Fibroblast of skin of right quadriceps (primary cell): ENCODE measurements at places on chromosomes 3 and 15.
A peak's percentile ranks its signal among the peaks of the same experiment; 100 is the strongest.

DNA sequence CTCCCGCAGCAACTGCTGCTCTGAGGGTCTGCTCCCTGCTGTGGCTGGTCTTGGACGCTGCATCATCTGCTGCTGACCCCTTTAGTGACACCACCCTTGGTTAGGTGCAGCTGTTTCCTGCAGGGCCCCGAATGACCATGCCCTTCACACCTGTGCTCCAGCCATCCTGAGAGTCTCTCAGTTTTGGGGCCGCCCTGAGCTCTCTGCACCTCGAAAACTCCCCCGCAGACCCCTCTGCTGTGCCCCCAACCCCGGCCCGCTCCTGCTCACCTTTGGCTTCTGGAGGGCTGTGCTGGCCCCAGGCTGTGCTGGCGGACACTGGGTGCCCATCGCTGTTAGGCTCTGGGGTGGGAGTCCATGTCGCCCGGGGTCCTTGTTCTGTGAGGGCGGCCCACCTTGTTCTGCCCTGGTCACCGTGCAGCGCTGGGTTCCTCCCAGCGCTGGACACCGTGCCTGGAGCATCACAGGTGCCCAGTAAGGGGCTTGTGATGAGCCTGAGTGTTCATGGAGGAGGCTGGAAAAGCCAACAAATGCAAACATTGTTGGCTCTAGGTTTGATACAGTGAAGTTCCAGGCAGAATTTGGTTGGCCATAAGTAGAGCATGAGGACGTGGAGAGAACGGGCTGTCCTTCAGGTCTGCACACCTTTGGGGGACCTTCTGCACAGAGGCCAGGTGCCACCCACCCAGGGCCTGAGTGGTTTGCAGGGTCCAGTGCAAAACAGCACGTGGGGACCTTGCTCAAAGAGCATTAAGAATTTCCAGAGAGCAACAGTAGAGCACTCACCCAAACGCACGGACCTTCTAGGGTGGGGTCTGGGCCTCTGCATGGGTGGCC, 12.3 kb downstream of the ABTB1 start:
- DNase-seq = no peak

- DNase-seq = no peak
Observed at GRCh38 chr3:56775838-56776555, 25.8 kb downstream of the ARHGEF3 start.

GRCh38 chr3:48662753-48663488, at the start of gene CELSR3:
Gene CELSR3, minus strand, starts transcription at chr3:48662886. Its CDS starts 252 bp downstream, at chr3:48662634.
- DNase-seq = peak; percentile 87

DNA sequence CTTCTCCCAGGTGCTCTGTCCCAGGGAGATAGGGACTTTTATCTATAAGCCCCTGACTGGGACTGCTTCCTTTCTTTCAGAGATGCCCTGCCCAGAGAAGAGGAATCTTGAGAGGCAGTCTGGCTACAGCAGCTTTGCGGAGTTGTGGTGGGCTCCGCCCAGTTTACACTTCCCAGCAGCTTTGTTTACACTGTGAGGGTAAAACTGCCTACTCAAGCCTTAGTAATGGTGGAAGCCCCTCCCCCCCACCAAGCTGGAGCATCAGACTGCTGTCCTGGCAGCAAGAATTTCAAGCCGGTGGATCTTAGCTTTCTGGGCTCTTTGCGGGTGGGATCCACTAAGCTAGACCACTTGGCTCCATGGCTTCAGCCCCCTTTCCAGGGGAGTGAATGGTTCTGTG, 253.8 kb upstream of the ARL6 start:
- DNase-seq = no peak

GRCh38 chr3:24686808-24687207, 192.2 kb upstream of the THRB start:
- peak; percentile 81 for DNase-seq

GRCh38 chr15:34610354-34610753, 26.9 kb upstream of the GOLGA8B start:
- no peak for DNase-seq

DNA sequence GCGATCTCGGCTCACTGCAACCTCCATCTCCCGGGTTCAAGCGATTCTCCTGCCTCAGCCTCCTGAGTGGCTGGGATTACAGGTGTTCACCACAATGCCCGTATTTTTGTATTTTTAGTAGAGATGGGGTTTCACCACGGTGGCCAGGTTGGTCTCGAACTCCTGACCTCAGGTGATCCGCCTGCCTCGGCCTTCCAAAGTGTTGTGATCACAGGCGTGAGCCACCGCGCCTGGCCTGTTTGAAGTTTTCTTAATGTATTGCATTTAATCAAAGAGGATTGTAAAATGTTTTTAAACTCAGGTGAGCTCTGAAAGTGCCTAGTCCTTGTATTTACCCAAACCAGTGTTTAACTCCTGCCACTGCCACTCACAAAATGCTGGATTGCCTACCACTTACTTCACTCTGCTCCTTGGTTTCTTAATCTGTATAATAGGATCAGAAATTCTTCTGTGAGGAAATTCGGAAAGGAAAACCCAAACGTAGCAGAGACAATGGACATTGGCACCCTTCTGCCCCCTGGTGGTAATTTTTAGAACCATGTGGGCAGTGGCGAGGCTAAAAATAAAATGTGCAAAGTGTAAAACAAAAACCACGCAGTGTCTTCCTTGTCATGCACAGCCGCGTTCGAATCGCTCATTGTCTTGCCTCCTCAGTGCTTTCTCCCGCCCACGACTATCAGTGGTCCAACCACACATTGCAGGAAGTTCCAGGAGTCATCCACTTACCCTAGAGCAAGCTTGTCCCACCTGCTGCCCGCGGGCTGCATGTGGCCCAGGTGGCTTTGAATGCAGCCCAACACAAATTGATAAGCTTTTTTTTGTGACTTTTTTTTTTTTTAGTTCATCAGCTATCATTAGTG, 27.3 kb downstream of the CEP19 start:
- peak; percentile 45 for DNase-seq
